Right lobe of liver (tissue), 6 donors: ENCODE measurements at places on chromosomes 11 and 22. TPM values are rescaled to one million over a fixed set of nuclear protein-coding genes. Genes with fewer than 3 reads are reported as not detected.

OR5A1 gene
- total RNA-seq = not detected

GRCh38 chr22:41636467-41636866, 15.4 kb downstream of the XRCC6 start:
- no peaks in the 10 kb centered on the region for H3K4me1 ChIP-seq
- peaks cover 84% of the 10 kb centered on the region for H3K36me3 ChIP-seq
- DNase-seq = no peak
- no peaks in the 10 kb centered on the region for H3K27me3 ChIP-seq

MAPK8IP2 gene
- 0.98 TPM for total RNA-seq

GRCh38 chr11:13876423-13876822, 86.1 kb upstream of the SPON1 start:
- no peak overlapping the region for H3K27ac ChIP-seq
- H3K27me3 ChIP-seq = peaks cover 4% of the 10 kb centered on the region
- H3K4me3 ChIP-seq = no peak overlapping the region
- no peak for DNase-seq
